ENCODE measurements at places on chromosomes 1 and 21.

DNA sequence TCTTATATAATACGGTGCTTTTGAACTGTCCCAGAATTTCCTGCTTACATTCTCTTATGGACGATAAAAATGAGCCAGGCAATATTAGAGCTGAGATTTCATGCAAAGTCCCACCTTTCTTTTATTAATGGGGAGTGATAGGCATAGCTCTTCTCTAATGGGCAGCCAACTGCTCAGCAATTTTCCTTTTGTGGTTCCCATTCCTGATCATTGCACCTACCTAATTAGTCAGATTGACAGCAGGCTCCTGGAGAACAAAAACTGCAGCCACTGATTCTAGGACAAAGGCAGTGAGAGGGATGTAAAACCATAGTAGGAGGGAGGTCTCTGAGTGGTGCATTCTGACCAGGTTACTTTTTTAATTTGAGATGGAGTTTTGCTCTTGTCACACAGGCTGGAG, 110.4 kb downstream of the UCK2 start:
- no peak for DNase-seq

GRCh38 chr1:65309304-65310077, at the start of gene DNAJC6:
Gene DNAJC6 (plus strand): TSS chr1:65309543. CDS start chr1:65309746, 203 bp downstream.
- DNase-seq = peak; percentile 87

DNA sequence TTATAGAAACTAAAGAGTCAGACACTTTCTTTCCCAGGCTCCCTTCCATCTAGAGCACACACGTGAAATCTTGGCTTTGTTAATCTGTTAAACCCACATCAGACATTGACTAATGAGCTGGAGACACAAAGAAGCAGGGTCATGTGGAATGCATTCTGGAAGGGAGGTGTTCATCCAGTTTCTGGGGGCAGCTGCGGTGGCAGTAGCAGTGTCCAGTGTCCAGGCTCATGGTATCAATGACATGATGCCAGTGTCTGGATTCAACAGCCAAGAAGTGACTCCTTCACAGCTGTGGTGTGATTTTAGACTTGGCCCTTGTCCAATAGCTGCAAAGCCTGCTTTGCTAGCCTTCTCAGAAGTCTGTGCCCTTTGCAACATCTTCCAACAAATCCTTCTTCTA, 95.2 kb downstream of the NTPCR start:
- peak; percentile 26 for DNase-seq

DNA sequence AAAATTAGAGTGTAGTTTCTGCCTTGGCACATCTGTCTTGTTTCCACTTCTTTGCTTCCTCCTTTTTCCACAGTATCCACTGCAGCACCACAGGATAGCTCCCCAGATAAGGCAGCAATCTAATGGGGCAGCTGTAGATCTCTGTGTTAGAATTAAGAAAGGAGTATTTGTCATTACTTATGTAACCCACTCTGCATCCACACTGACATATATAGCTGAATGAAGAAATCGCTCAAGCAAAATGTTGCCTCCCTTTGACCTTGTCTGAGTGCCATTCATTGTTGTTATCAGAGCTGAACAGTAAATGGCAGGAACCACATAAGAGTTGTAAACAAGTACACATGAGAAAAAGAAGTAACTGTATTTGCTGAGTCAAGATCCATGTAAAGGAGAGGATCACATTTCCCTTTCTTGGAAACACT, 45.9 kb upstream of the DPH5 start:
- DNase-seq = peak; percentile 4

GRCh38 chr1:212621949-212622305, 13.4 kb downstream of the ATF3 start:
- no peak for DNase-seq

DNA sequence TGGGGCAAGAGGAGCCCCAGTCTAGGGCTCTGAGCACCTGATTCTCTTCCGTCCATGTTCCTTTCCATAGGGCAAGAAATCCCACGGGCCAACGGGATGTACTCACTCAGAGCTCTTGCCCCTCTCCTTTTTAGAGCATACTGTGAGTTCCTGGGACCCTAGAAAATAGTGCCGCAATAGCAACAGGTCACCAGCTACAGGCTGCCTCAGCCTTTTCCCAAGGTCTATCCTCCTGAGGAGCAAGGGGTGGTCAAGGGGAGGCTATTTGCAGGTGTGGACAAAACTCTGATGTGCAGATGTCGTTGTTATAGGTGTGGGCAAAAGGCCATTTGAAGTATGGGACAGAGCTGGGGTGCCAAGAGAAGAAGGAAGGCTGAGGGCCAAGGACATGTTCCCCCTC, 1.6 kb upstream of the QSOX1 start:
- no peak for DNase-seq

Measured in renal pelvis (tissue), 12 donors.